ENCODE measurements at places on chromosomes 16 and 17.
A peak's percentile ranks its signal among the peaks of the same experiment; 100 is the strongest.

DNA sequence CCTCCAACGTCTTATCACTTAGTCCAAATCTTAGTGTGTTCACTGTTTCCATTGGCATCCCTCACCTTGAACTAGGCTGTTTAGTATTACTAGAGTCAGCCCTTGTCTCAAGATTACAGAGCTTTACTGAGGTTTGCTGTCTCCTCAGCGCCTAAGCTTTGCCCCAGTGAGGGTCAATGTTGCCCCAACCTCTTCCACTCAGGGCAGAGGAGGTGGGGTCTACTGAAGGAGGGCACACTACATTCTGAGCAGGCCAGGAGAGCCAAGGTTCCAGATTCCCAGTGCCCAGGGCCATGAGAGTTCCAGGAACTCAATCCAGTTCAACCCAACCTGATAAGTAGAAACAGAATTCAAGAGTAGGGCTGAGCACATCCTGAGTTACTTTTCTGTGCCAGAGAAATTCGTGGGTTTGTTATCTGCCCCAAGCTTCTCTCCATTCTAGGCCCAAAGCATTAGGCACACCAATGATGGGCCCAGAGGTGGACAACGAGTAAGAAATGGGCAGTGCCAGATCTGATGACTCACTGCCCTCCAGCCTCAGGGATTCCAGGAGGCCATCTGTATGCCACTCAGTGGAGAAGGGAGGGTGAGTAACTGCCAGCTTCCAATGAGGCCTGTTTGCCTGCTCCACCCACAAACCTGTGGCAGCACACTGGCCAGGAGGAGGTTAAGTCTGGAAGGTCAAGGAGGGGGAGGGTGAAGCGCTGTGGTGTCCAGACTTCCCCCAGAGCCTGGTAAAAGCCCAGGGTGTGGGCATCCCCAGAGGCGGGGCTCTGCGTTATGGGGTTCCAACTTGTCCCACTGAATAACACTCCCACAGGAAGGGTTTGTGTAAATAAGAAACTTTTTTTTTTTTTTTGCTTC, 8.2 kb downstream of the TUBG2 start:
- no peak for DNase-seq

DNA sequence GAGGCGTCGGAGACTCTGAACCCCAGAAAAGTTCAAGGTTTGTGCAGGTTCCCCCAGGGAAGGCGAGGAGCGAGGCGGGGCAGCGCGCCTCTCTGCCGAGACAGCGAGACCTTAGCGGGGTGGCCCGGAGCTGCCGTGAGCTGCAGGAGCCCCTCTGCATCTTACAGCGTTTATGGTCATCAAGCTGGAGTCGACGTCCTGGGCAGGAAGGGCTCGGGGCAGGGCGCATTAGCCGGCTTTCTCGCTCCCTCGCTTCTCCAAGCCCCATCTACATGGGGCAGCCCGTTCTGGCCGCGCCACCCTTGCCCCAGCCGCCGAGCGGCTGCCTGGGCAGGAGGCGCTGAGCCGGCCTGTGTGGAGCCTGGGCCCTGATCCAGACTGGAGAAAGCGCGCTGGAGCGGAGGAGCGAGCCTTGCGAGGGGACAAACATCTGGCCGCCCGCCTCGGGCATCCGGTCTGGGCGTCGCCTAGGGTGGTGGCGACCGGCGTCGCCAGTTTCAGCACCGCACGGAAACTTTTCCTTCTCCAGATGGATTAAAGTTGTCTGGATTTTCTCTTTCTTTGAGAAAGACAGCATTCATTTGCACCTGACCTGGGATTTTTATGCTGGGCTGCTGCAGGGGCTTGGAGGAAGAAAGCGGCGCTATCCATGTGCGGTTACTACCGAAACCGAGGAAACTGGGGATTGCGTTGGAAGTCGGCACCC, 750 bp downstream of the TMEM132E start:
- DNase-seq = no peak

- DNase-seq = no peak
Measured at GRCh38 chr17:8420041-8420934, 15.4 kb upstream of the NDEL1 start.

- DNase-seq = no peak
Measured at GRCh38 chr16:67650023-67650422, 5.1 kb downstream of the CARMIL2 start.

GRCh38 chr17:10428781-10429180, 7.0 kb upstream of the MYH8 start:
- no peak for DNase-seq

- DNase-seq = no peak
Measured at GRCh38 chr16:72270531-72270930, 98.6 kb upstream of the PMFBP1 start.

DNA sequence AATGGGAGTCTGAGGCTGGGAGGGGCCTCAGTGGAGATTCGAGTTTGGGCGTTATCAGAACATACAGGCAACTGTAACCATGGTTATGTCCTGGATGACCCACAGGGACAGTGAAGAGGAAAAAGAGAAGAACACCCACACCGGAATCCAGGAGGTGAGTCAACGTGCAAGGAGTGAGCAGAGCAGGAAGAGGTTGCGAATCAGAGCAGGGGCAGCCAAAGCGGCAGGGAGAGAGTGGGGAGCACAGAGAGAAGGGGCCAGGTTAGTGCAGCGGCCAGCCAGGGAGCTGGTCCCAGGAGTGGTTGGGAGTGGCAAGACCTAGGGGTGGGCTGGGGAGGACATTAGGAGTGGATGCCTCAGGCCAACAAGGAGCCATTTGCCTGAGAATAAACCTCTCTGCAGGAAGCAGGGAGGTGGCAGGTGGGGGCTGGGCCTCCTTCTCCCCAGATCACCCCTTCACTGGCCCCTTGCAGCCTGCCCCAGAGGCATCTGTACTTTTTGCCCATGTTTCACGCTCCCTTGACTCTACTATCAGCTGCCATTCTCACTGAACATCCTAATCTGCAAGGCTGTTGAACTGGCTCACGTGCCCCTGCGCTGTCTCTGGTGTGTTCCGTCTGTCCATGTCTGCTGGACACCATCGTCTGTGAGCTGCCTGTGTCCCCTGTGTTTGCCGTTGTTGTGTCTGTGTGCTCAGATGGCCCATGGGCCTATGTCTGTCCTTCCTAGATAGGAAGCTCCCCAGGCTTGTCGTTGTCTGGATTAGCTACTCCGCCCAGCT, 5.1 kb downstream of the KRT13 start:
- DNase-seq = no peak

DNA sequence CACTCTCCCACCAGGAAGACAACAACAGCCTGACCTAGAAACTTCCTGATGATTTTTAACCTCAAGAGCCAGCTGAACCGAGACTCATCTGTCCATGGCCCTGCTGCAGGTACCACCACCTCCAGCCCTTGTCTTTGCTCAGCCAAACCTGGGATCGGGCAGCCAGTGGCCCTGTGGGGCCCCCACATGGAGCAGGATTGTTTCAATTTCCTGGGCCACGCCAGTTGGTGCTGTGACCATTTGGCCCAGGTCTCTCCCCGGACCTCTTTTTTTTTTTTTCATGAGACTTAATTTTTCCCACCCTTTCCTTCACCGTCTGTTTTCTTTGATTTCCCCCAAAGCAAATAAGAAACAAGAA, 8.3 kb upstream of the HOXB2 start:
- DNase-seq = no peak

DNA sequence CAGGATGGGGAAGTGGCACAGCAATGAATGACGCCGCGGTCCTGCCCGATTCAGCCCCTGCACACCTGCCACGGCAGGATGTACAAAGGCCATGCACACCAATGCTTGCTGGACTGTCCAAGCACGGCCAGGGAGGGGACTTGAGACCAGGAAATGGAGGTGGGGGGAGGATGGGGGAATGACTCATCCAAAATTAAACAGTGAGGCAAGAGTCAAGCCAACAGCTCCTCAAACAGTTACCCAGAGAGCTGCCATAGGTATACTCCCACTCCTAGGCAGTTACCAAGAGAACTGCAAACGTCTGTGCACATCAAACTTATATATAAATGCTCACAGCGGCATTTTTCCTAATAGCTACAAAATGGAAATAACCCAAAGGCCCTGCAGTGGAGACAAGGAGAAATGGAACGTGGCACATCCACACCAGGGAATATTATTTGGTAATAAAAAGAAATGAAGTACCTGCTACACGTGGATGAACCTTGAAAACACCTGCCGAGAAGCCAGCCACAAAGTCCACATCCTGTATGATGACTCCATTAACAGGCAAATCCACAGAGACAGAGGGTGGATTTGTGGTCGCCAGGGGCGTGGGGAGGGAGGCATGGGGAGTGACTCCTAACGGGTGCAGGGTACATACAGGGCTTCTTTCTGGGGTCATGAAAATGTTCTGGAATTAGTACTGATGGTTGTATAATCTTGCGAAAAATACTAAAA, 54.1 kb downstream of the VAC14 start:
- no peak for DNase-seq

DNA sequence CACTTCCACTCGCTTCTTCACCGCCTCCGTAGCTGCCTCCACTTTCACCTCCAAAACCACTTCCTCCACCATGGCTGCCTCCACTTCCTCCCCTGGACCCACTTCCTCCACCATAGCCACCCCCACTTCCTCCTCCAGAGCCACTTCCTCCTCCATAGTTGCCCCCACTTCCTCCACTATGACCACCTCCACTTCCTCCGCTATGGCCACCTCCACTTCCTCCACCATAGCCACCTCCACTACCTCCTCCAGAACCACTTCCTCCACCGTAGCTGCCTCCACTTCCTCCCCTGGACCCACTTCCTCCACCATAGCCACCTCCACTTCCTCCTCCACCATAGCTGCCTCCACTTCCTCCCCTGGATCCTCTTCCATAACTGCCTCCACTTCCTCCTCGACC, 4.5 kb downstream of the KRT9 start:
- DNase-seq = peak; percentile 11

- DNase-seq = no peak
Measured at GRCh38 chr17:79011451-79012147, 2.0 kb upstream of the CANT1 start.

- no peak for DNase-seq
Measured at GRCh38 chr16:63516394-63516793, 1480.2 kb upstream of the CDH8 start.

DNA sequence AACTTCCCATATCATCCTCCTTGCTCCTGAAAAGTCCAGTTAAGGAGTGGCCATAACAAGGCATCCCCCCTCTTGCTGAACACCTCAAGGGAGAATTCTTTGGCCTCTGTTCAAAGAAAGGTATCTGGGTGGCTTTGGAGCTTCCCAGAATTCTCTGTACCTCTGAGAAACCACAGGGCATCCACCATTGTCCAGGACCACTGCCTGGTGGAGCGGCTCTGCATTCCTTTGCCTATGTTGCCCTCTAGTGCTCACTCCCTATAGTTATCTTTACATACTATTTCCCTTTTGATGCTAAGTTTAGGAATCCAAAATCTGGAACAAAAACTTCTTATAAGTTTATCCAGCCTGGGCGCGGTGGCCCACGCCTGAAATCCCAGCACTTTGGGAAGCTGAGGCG, 30.3 kb downstream of the CHD9NB start:
- no peak for DNase-seq

DNA sequence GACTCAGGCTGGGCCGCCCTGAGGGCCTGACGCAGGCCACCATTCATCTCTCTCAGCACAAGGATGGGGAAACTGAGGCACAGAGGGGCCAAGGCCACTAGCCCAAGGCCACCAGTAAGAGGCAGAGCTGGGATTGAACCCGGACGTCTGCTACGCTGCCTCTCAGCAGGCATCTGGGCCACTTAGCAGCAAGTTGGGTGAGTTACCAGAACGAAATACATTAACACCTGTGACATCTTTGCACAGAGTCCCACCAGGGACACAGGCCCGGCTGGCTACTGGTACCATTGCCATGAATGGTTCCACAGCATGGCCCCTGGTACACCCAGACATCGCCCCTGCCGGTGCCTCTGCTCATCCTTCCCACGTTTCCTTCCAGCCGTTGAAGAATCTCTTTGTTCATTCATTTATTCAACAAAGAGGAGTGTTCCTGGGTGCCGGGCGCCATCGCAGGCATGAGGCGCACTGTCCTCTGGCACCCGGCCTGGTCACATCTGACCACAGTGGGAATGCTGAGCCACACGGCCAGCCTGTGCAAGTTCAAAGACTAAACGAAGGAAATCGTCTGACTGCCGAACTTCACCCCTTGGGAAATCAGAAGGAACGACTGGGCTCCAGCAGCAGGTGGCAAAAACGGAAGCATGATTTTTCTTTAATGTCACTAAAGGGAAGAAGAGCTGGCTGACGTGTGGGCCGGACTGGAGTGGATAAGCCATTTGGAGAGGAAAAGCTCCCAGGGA, 7.4 kb upstream of the ZNF469 start:
- DNase-seq = no peak

DNA sequence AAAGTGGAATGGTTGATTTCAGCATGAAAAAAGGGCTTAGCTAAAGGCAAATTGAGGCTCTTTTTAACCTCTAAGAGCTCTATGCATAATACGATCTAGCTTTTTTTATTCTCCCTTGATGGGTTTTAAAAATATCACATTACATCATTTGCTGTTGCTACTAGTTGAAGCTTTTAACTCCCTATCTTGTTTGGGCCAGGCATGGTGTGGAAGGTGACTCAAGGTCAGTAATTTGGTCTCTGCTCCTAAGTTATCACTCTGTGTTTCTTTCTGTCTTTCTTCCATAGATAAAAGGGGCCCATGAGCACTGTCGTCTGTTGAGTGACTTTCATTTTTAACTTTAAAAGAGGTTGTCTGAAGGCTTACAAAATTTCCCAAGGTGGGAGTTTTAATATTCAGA, 58.1 kb upstream of the GOT2 start:
- DNase-seq = no peak

GRCh38 chr16:24491731-24492130, 47.6 kb upstream of the RBBP6 start:
- no peak for DNase-seq

DNA sequence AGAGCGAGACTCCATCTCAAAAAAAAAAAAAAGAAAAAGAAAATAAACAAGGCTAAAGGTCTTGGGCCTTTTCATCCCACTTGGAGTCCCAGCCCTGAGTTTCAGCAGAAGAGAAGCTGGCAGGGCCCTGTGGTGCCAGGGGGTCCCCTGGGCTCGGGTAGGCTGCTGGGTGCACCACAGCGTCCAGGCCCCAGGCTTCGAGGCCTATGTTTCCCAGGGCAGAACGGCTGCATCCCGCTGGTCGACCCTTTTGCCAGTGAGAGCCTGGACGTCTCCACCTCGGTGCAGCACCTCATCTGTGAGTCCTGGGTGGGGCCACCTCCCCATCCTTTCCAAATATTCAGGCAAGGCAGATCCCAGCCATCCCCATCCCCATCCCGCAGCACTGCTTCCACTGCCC, 2.2 kb downstream of the TMEM235 start:
- DNase-seq = no peak

- DNase-seq = no peak
Measured at GRCh38 chr16:67245674-67246080, 1.6 kb downstream of the FHOD1 start.

DNA sequence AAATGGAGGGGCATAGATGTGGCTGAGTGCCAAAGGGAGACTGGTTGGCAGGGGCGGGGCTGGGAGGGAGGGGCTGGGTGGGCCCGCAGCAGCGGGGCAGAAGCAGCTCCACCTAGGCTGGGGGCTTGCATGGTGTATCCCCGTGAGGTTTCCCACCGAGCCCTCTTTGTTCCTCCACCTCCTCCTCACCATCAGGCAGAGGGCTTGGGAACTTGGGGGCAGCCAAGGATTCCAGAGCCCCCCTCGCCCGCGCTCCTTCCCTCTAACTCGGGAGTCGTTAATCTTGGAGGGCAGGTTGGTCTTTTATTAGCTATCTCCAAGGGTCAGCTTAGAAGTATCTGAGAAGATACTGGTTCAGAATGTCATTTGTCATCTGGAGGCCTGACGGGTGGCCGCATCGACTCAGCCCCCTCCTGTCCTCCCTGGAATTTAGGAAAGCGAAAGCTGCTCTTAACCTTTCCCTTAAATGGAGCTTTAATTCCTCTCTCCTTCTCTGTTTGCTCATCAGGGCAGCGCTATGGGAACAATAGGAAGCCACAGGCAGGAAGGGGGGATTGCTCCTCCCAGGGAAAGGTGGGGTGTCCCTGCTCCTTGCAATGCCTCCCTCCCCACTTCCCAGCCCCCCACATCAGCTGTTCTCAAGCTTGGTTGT, 274.3 kb upstream of the XYLT1 start:
- DNase-seq = no peak
